GDM1 (cell line): ENCODE measurements at places on chromosomes 4 and X.

GRCh38 chr4:181345931-181346330 is 897.3 kb upstream of the TENM3 start:
- no peak for DNase-seq

GRCh38 chr4:22504447-22504846 is 11.4 kb downstream of the ADGRA3 start:
- no peak for DNase-seq

DNA sequence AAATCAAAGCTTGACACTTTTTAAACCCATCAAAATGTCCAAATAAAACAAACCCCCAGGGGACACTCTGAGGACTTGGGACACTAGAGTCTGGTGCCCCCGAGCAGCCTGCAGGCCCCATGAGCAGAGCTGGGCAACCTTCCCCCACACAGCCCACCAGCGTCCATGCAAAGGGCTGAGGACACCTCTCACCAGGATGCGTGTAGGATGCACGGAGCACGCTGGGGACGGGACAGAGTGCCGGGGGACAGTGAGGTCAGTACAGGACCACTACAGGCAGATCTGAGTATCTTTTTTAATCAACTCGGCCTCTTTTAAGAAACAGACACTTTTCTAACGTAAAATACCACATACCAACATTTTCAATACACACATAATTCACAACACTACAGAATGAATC is 6.9 kb downstream of the GAK start:
- no peak for DNase-seq

- no peak for DNase-seq
Observed at GRCh38 chrX:33970028-33970967, 161.8 kb downstream of the FAM47A start.

- no peak for DNase-seq
Observed at GRCh38 chr4:32042486-32043247, 1322.5 kb downstream of the PCDH7 start.

DNA sequence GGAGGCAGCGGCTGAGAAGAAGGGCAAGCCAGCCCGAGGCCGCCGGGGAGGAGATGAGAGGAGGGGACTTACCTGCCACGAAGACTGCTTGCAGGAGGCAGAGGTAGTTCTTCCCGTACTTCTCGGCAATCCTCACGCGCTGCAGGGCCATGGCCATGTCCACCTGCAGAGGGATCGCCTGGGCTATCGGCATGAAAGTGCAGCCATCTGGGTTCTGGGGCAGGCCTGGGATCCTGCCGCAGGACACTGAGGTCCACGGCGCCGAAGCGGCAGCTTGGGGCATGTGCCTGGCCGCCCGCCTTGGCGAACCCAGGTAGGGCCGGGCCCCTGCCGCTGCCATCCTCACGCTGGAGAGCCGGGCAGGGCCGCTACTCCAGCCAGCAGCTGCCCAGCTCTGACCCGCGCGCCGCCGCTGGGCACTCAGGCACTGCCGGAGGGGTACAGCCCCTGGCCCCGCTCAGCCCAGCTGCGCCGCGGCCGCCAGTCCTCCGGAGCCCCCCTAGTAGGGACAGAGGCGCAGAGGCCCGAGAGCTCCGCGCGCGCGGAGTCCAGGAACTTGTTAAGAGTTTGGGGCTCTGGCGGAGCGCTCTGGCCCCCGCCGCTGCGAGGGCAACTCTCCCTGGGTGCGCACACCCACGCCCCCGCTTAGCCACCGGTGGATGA is 16.0 kb downstream of the MCF2 start:
- no peak for DNase-seq

DNA sequence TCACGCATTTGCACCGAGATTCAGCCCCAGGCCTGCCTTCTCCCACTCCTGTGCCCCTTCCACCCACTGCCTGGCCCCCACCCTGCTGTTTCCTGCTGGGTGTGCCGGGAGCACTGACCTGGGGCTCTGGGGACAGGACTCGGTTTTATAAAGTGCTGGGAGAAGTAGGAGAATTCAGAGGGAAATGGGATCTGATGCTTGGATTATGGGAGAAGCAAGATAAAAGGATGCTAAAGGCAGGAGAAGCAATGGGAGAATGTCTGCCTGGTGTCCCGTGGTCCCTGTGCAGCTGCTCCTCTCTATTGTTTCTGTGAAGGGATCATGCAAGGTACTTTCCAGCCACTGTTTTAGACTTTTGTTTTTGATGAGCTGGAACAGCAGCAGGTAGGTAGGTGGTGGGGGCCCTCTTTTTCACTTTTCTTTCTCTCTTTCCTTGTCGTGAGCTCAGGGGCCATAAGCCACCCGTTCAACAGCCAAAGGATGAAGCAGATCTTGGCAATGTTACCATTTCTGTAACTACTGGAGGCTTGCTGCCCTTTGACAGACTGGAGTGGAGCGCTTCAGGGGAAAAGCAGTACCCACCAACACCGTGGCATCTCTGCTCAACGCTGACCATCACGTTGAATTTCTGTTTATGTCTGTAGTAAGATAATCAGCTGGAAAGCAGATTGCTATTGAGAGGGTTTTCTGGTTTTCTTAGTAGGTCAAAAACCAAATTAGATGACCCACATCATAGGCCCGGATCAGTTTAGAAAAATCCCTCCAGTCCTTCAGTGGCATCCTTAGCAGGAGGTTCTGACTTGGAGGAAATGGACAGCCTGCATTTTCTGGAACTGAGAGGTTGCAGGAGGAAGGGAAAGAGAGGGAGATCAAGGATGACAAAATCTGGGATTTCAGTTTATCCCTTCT is 63.8 kb upstream of the ENPP6 start:
- DNase-seq, result no peak

- DNase-seq, result no peak
Observed at GRCh38 chr4:24568425-24568824, 15.9 kb downstream of the DHX15 start.

- no peak for DNase-seq
Observed at GRCh38 chr4:170306208-170306607, 216.5 kb upstream of the AADAT start.

GRCh38 chr4:90152024-90152423 is 24.8 kb downstream of the CCSER1 start:
- DNase-seq, result no peak

- DNase-seq, result no peak
Observed at GRCh38 chr4:140020457-140021361, 133.3 kb downstream of the MAML3 start.

- DNase-seq, result no peak
Observed at GRCh38 chr4:57039345-57039744, 60.6 kb downstream of the POLR2B start.

GRCh38 chr4:106548446-106549044 is 180.0 kb upstream of the GIMD1 start:
- DNase-seq, result no peak

DNA sequence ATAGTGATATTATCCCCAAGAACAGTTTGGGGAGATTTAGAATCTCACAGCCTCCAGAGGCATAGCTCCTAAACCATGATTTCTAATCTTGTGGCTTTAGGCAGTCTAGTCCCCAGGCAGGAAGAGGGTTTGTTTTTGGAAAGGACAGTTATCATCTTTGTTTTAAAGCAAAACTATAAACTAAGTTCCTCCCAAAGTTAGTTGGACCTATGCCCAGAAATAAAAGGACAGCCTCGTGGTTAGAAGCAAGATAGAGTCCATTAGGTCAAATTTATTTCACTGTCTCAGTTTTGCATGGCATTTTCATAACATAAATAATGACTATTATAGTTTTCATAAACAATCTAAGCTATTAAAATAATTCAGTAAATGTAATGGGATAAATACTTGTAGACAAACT is 120.5 kb downstream of the MAGEC2 start:
- DNase-seq, result no peak

- no peak for DNase-seq
Observed at GRCh38 chr4:83599183-83599582, 63.3 kb downstream of the GPAT3 start.

DNA sequence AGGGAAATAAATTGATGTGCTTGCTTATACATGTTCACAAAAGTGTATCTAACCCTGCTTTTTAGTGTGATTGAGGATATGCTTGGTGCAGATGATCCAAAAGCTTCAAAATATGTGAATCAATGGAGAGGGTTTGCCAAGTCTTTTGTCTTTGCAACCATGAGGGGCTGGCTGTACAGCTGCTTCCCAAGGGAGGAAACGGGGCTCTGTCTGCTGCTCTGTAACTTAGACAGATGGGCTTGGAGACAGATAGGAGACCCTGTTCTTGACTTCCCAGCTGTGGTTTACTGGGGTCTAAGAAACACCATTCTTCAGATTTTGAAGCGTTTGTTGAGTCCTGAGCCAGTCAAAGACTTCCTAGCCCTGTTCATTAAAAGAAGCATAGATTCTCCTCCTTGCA is 152.3 kb downstream of the DCLK2 start:
- DNase-seq, result no peak

GRCh38 chrX:17412692-17413091 is 37.7 kb downstream of the NHS start:
- no peak for DNase-seq

GRCh38 chr4:10201381-10202223 is 85.0 kb upstream of the WDR1 start:
- no peak for DNase-seq

DNA sequence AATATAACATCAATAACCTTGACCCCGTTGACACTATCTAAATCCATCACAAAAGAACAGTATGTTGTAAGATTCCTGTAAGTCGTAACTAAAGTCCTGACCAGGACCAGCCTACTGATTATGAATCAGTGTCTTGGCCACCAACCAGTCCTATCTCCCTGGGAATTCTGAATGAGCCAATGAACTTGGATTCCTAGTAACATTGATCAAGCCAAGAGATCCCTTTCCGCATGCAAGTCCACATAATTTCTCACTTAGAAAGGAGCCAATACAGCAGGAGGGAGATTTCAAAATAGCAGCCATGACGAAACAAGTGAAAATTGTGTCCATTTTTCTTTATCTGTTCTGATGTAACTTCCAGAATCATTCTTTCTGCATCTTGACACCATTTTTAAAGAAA is 9.5 kb downstream of the XPNPEP2 start:
- DNase-seq, result no peak

DNA sequence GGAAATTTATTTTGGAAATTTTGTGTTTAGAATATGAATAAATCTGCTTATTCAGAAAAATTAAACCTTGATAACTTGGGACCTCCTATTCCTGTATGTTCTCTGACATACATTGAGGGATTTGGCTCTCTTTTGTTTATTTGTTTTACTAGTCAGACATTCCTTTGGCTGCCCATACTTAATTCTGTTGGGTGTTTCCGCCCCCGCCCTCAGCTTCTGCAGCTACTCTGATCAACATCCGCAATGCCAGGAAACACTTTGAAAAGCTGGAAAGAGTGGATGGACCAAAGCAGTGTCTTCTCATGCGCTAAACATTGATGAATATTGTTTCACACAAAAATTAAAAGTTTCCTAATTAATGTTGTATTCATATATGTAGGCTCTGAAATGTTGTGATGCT is 40.5 kb downstream of the RRAGB start:
- DNase-seq, result no peak

GRCh38 chr4:38273407-38273806 is 313.2 kb downstream of the PTTG2 start:
- DNase-seq, result no peak

GRCh38 chr4:2792711-2793585 is at the start of gene SH3BP2:
SH3BP2 (plus strand) TSS chr4:2793085; CDS start chr4:2820618, 27,533 bp downstream.
- peak; percentile 73 for DNase-seq

DNA sequence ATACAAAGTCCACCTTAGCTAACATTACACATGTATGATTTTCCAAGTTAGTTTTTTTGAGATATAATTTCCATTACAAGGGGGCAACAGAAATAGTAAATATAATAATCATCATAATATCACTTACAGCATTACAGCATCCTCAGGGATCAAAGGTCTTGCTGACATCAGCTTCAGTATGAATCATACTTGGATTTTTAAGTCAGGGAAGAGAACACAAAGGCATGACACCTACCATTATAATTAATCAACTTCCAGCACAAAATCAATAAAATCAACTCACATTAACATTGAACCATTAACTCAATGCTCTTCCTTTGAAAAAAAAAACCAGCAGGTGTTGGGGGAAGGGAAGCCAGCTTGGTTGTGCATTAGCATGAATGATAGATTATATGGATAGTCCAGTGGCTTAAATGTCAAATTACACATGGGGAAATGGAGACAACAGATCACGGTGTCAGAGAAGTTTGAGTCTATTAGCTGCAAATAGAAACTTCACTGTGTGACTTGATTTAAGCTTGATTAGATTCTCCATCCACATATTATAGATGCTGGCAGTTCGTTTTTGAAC is 66.9 kb upstream of the CAPN6 start:
- DNase-seq, result no peak

DNA sequence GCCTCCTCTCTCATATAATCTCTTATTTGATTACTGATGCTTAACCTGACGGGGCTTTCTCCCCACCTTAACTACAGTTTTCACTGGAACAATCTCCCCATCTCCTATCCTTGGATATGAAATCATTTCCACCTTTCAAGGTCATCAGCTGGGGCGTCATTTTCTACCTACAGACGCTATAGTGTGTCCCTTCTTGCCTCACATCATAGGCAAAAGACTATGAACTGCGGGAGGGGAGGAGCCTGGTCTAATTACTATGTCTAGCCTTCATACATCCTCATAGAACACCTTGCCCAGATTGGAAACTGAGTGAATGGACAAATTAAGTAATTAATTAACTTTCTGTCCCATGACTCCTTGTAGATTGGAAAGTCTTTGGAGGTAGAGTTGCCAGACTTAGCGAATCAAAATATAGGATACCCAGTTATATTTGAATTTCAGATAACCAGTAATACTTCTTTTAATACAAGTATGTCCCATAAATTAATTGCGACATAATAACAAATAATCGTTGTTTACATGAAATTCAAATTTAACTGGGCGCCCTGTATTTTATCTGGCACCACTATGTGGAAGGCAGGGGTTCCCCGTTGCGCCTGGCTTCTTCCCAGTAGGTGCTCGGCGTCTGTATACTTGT is 752 bp upstream of the ATP6AP2 start:
- DNase-seq, result no peak

GRCh38 chr4:154622598-154622997 is 10.1 kb upstream of the FGG start:
- peak; percentile 27 for DNase-seq
